Activated gamma-delta T cell treated with Interleukin-2 at 50 U/mL for 16 hours (primary cell): ENCODE measurements at places on chromosomes 1 and 21.

DNA sequence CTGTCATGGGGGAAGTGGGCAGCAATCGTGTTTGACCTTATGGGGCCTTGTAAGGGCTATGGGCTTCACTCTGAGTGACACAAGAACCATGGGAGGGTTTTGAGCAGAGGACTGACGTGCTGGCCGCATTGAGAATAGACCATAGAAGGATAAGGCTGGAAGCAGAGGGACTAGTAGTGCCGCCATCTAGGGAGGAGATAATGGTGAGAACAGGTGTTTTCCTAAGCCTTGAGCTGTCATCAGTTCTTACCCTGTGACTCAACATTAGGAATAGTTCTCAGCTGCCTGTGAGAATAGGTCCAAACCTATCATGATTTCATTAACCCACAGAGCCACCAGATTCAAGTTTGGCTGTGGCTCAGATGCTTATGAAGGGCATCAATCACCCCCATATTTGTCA is 228.5 kb downstream of the CACNA1E start:
- DNase-seq, result no peak

- DNase-seq, result no peak
These were observed 5.6 kb upstream of the LRRC3 start for GRCh38 chr21:44449473-44450363.

DNA sequence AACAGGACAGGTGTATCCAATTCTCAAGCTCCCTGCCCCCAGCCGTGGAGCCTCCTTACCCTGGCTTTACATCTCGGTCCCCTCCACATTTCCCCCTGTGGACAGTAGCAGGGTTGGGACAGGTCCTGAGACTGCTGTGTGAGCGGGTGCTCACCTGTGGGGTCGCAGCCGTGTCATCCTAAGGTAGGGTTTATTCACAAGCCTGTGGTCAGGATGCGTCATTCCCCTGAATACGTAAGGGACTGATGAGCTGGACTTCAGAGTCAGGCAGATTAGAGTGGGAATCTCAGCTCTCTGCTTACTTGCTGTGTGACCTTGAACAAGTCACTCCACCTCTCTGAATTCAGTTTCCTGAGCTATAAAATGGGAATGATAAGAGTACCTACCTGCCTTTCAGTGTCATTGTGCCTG is 17.7 kb downstream of the ZNF362 start:
- DNase-seq, result no peak

GRCh38 chr1:23923592-23924499 is 10.7 kb upstream of the CNR2 start:
- no peak for DNase-seq

DNA sequence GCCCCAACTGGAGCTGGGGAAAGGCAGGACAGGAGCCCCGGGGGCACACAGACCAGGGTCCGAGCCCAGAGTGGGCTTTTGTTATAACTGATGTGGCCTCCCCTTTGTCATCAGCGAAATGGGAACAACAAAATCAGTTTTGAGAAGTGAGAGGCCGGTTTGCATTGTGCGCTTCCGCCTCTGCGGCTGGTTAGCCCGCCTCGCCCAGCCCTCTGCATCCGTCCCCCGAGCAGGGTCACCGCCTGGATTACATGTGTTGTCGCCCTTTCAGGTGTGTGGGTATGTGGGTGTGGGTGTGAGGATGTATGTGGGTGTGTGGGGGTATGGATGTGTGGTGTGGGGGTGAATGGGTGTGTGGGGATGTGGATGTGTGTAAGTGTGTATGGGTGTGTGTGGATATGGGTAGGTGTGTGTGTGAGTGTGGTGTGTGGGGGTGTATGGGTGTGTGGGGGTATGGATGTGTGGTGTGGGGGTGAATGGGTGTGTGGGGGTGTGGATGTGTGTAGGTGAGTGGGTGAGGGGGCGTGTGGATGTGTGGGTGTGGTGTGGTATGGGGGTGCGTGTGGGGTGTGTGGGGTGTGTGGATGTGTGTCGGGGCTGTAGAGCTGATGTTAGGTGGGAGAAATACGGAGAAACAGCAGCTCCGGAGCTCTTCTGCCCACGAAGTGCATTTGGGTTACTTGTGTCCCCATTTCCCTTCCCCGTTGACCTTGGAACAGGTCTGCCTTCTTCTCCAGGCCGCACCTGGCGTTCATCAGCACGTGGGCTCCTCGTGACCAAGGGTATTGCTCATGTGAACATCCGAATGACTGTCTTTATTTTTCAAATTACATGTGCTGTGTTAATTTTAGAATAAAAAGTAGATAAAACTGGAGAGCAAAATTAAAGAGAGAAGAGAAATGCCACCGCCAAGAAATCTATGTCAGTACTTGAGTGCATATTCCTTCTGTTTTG is 67.6 kb downstream of the FHAD1 start:
- DNase-seq, result no peak

DNA sequence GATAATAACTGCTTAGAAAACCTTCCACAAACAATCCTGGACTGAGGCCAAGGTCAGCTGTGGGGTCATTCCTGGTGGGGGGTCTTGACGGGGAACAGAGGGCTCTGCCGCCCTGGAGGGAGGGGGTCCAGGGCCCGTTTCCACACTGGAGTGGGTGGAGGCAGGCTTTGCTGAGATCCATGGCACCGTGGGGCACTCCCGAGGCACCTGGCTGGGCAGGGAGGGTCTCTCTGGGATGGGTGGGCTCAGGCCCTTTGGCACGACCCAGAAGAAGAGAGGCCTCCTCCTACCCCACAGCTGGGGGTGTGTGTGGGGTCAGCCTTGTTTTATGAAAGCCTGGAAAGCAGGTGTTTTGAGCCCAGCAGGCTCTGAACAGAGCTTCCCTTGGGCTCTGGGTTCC is 5.1 kb downstream of the MMEL1 start:
- no peak for DNase-seq

DNA sequence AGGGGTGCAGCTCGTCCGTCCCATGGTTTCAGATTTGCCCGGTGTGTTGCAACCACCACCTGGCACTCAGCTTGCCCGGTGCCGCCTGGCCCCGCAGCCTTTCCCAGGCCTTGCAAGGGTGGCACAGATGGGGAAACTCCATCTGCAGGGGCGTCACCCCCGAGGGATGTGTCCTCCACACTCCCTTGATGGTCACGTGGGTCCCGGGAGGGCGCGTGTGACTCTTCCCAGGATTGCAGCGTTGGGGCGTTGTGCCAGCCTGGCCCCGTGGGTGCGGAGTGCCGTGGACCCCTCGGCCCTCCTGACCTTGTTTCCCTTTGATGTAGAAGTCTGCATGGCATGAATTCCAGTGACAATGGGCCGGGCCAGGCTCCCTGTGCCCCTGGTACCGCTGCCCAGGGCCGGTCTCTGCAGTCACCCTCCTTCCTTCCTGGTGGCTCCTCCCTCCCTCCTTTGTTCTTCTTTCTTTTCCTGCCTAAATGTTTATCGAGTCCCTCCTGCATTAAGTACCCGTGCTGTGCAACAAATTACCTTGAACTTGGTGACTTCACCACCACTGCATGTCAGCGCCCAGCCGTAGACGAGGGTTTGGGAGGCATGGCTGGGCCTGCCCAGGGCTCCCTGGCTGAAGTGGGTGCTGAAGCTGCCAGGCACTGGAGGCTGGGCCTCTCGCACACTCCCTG is 22.9 kb downstream of the RRP1 start:
- DNase-seq, result no peak

DNA sequence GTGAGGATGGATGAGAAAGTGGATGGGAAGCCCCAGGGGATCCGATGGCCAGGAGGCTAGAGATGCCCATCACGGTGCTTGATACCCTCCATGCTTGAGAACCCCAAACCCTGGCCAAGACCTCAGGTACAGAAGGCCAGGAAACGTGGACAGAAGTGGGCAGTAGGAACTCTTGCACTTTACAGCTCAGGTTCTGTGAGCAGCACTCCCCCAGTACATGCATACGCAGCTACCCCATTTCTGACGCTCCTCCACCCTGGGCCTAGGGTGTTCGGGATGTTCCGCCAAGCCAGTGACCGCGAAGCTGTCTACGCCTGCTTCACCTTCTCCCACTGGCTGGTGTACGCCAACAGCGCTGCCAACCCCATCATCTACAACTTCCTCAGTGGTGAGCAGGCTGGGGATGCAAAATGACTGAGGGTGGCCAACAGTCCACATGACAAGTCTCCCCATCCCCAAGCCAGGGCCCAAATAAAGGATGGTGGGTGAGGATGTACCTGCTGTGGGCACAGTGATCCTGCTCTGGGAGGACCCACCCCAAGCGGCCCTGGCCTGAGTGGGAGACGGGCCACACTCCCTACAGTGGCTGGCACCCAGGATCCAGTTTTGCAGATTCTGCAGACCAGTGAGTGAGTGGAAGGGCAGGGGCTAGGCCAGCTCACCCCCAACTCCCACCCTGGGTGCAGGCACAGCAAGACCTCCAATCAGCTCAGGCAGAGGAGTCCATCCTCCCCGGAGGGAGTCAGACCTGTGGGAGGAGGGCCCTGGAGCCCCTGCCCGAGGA is 7.4 kb downstream of the HCRTR1 start:
- no peak for DNase-seq

DNA sequence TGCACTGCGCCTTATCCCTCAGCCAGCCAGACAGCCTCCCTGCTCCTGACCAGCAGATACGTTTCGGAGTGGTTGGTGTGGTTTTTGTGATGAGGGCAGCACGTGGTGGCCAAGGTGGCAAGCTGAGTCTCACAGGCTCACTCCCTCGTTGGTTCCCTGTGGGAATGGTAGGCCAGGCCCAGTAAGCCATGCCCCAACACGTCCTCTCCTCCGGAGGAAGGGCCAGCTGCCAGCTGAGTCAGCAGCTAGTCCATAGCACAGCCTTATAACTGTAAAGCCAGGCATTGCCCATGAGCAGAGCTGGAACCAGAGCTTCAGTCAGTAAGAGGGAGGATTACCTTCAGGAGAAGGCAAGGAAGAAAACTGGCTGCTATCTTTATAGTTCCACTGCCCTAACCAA is 29.5 kb downstream of the SZRD1 start:
- DNase-seq, result no peak

GRCh38 chr1:54314696-54315095 is 91.5 kb downstream of the SSBP3 start:
- DNase-seq, result no peak

DNA sequence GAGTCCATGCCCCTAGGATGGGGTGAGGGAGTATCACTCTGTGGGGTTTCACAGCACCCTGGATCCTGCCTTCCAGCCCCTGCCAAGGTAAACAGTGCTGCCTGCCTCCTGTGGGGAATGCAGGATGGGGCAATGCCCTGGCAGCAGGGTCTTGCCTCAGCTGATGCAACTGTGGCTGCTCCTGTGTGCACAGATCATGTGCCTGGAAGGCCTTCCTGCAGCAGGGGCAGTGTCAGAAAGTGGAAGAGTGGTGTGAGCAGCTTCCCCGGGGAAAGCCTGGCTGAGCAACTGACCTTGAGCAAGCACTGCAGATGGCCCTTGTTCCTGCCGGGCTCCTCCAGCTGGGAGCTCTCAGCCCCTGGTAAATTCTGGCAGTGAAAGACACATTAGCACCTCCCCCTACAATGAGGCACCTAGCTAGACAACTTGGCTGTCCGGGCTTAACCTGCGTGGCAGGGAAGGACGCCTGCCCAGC is 9.9 kb downstream of the TOR3A start:
- no peak for DNase-seq

DNA sequence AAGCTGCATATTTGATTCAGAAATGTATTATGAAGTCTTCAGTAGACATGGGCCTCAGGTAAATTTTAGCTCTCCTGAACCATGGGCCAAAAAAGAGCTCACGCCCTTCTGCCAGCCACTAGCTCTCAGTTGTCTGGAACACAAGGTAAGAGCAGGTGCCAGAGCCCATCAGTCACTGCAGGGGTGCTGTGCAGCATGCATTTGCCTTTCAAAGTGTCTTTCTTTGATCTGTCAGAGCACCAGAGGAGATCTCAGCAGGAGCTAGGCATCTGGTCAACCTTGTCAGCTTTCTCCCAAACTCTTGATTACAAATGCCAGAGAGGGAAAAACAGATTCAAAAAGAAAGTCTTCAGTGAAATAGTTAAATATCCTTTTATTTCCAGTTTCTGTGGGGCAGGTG is 332.3 kb downstream of the COL11A1 start:
- DNase-seq, result no peak

GRCh38 chr1:203275656-203276272 is 29.6 kb upstream of the BTG2 start:
- no peak for DNase-seq

- DNase-seq, result no peak
These were observed 20.8 kb downstream of the DISP3 start for GRCh38 chr1:11499601-11500331.

DNA sequence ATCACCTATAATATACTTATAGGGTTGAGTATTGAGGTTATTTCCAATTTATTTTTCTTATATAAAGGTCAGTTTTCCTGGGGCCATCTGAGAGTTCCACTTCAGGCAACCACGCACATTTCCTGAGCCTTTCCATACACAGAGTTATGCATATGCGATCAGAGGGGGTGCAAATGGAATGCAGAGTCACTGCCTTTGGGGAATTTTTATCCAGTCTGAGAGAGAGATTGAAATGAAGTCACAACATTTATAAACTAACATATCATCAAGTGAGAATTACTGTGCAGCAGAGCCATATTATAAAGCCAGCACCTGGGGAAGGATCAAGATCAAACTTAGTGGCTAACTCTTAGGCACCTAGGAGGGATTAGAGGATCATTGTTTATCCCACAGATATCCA is 299.9 kb upstream of the PLXNA2 start:
- no peak for DNase-seq

DNA sequence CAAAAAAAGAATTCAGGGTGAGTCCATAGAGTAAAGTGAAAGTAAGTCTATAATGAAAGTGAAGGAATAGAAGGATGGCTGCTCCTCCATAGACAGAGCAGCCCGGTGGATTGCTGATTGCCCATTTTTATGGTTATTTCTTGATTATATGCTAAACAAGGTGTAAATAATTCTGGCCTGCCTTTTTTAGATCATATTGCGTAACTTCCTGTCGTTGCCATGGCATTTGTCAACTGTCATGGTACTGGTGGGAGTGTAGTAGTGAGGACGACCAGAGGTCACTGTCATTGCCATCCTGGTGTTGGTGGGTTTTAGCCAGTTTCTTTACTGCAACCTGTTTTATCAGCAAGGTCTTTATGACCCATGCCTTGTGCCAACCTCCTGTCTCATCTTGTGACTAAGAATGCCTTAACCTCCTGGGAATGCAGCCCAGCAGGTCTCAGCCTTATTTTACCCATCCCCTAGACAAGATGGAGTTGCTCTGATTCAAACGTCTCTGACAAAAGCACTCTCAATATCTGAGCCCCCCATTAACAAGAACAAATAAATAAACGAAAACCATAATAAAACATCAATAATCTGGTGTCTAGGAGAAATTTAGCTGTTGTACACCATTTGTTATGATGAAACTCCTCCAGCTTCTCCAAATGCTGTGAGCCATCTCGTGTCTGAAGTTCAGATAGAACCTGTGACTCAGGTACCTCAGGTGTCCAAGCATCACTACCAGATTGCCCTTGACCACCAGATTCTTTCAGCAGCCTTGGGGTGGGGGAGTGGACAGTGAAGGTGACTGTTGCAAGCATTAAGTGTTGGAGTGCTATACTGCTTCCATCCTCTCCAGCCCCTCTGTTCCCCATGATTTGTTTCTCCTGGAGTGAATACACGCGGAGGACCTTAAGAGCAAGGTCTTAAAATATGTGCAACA is 36.0 kb downstream of the EBNA1BP2 start:
- no peak for DNase-seq

DNA sequence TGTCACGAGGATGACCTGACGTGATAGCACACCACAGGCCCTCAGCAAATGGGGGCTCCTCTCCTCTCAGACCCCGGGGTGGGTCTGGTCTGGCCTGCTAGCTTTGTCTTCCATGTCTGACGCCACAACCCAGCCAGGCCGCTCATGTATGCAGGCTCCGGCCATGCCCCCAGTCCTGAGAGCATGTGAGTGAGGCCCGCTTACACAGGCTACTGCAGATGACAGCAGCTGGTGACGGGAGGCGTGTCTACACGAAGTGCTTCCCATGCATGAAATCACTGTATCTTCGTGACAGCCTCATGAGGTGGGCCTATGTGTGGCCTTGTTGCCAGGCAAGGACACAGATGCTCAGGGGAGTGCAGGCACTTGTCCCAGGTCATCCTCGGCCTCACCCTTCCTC is 16.4 kb downstream of the WNT4 start:
- DNase-seq, result no peak
